Putamen (tissue), 1 donor: ENCODE measurements at places on chromosomes 4 and X.

GRCh38 chrX:79259073-79259689 is 108.0 kb downstream of the ITM2A start:
- DNase-seq = no peak

GRCh38 chr4:7333801-7334421 is 100.8 kb downstream of the PSAPL1 start:
- no peak for DNase-seq

DNA sequence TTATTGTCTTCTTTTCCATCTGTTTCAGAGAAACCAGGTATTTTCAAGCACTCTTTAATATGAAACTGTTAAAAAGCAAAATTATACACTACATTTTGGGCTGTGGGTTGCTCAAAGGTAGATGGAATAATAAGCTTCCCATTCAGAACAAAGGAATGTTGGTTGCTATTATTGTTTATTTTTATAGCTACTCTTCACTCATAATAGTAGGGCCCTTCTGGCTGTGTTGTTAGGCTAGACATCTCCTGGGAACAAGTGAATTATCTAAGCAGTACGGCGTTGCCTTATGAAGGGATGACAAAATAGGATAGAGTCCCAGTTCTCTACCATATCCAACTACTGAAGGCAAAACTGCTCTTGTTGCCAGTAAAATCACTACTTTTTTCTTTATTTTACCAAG is 34.2 kb downstream of the TENM3 start:
- no peak for DNase-seq

- DNase-seq = no peak
These were observed 236.9 kb upstream of the CTSO start for GRCh38 chr4:156190615-156191014.

GRCh38 chrX:154829134-154829533 is 5.3 kb downstream of the SMIM9 start:
- no peak for DNase-seq

- no peak for DNase-seq
These were observed 211.8 kb upstream of the PSAPL1 start for GRCh38 chr4:7646384-7647061.

DNA sequence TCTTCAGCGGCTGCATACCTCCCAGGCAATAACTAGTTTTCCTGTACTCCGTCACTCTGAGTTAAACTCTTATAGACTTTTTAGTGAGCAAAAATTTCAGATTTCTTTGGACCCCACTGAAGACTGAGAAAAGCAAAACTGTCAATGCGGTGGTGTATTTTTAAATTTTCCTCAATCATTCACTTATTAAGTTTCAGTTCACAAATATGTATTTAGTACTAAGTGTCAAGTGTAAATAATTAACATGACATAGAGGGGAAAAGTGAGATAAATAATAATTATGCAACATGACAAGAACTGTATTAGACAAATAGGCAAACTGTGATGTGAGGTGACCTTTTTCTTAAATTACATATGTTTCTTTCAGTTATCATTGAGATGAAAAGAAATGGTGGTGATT is 124.4 kb downstream of the NAF1 start:
- DNase-seq = no peak

DNA sequence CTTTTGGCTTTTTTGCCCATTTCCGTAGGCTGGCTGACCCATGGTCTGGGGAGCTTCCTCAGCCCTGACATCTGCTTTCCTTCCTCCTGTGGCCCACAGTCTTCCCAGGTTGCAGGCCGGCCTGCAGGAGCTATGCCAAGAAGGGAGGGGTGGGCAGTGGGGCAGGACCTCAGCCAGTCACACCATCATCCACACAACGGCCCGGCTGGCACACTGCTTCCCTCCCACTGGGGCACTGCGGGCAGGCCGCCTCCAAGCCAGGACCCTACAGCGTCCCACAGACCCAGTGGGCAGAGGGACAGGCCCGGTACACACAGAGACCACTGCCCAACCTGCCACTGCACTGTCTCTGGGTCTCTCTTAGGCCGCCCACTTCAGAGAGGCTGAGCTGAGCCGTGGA is 38.0 kb downstream of the CTBP1 start:
- DNase-seq = no peak

DNA sequence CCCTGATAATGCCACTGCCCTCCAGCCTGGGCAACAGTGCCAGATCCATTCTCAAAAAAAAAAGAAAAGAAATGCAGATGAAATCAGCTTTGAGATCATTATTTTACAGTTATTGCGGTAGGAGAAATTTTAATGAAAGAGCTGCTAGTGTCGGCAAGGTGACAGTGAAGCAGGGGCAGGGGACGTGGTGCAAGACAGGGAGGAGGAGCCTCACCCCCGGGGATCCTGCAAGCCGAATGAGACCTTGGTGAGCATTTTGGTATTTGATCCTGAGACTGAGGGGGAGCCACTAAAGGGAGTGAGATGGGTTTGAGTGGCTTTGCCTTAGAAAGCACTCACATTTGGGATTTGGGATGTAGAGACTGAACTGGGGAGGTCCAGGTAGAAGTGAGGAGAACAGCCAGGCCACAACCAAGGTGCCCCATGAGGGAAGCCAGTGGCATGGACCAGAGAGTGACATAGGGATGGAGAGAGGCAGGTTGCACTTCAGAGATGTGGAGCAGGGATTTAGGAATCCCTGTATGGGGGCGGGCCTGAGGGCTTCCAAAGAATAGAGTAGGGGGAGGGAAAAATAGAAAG is 23.6 kb downstream of the RBM10 start:
- DNase-seq = no peak

- DNase-seq = no peak
These were observed 795.2 kb downstream of the PCDH18 start for GRCh38 chr4:136737066-136737465.

DNA sequence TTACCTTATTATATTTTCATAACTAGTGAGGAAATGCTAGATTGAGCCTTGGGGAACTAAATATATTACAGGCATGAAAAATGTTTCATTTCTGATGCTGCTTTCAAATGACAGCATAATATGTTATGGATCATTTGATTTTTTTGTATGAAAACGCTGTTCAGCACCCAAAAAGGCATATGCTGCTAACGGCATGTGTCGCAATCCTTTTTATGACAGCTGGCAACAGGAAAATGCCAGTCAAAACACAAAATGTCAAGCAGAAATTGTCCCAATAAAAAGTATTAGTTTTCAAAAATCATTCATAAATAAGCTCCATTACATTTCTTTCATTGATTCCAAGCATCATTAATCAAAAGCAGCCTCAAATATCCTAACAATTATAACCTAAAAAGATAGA is 1244.5 kb downstream of the PCDH7 start:
- DNase-seq = no peak
